BJ (cell line): ENCODE measurements at places on chromosomes 7 and 10.

GRCh38 chr7:148941598-148942275, 57.6 kb upstream of the EZH2 start:
- no peak for DNase-seq

GRCh38 chr7:150967349-150967748, 10.8 kb downstream of the KCNH2 start:
- DNase-seq: no peak

- DNase-seq: peak; percentile 98
These were observed 10.9 kb upstream of the LGI1 start for GRCh38 chr10:93746844-93747284.

DNA sequence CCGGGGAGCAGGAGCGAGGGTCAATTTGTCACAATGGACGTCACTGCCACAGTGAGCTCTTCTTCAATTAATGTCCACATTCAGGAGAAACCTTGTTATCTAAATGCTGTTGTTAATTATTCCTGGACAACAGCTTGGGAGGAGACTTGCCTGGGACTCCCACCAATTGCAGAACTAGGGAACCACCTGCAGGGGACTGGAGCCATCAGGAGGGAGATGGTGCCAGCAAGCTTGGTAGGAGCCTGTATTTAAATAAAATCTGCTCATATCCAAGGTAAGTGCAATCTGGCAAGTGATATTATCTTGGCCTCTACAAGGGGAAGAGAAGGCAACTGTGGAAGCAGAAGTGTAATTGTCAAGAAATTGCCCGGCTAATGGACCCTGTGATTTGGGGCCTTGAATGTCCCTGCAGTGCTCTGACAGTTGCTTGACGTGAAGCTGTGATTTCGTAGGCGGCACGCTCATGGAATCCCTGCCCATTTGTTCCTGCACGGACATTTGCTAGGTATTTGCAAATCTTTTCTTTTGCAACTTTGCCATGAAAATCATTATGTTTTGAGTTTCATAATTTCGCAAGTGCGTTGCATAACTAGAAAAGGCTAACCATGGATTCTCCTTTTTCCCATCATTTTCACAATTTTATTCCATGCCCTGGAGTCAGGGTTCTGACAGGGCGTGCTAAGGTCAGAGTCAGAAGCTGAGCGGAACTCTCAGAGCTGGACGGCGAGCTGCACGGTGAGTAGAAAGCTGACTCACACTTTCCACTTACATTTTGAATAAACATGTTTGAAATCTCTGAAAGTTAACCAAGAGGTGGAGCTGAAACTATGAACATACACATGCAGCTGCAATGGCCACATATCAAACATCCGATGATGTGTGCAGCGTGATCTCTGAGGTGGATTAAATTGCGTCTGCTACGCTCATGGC, 84.9 kb upstream of the TCERG1L start:
- DNase-seq: no peak

DNA sequence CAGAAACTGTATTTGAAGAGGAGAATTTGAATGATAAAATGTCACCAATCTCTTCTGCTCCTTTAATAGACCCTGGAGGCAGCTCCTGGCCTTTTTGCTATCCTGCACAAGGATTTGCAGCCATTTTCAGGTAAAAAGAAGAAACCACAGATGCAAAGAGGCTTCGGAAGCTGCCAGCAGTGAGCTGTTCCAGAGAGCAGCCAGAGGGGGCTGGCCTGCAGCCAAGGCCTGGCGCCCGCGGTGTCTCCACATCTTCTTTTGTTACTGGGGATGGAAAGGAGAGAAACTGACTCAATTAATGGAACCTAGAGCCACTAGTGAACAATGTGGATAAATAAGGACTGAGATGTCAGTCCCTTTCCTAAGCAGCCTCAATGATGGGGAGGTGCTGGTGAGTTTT, 23.9 kb upstream of the GPR26 start:
- DNase-seq: no peak

GRCh38 chr10:11444531-11445228, 166.8 kb downstream of the USP6NL start:
- DNase-seq: no peak
